Left ventricle myocardium superior (tissue), 1 donor: ENCODE measurements at places on chromosomes 7 and 10. TPM values are rescaled to one million over a fixed set of nuclear protein-coding genes. Genes with fewer than 3 reads are reported as not detected.

The GHRHR gene
- total RNA-seq, result not detected

The OR2A1 gene
- total RNA-seq, result not detected

The HOXA1 gene
- not detected for total RNA-seq

The GLCCI1 gene
- total RNA-seq, result 8.6 TPM

The FOXI2 gene
- total RNA-seq, result not detected

The PHYHIPL gene
- total RNA-seq, result not detected

The HTR5A gene
- total RNA-seq, result not detected

The NACAD gene
- total RNA-seq, result 3.5 TPM

The UCMA gene
- not detected for total RNA-seq

The FAM25A gene
- not detected for total RNA-seq

The HKDC1 gene
- total RNA-seq, result not detected

The KCTD7 gene
- 8.0 TPM for total RNA-seq

The DKK1 gene
- total RNA-seq, result not detected

The ZNF503 gene
- total RNA-seq, result 6.8 TPM

The MKX gene
- 0.15 TPM for total RNA-seq
